EH (cell line): ENCODE measurements at places on chromosomes 13 and 19.

DNA sequence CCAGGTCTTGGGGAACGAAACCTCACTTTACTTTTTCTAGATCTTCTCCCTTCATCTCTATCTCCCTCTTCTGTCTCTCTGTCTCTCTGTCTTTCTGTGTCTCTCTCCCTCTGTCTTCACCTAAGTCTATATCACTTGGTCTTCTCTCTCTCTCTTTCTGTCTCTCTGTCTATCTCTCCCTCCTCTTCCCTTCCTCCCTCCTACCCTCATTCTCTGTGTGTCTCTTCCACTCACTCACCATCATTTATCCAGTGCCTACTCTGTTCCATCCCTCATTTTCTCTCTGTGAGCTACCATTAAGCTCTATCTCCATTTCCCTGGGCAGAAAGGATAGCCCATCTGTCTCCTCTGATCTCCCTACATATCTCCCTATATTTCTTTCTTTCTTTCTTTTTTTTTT lies 32.2 kb upstream of the FBL start:
- DNase-seq: no peak

DNA sequence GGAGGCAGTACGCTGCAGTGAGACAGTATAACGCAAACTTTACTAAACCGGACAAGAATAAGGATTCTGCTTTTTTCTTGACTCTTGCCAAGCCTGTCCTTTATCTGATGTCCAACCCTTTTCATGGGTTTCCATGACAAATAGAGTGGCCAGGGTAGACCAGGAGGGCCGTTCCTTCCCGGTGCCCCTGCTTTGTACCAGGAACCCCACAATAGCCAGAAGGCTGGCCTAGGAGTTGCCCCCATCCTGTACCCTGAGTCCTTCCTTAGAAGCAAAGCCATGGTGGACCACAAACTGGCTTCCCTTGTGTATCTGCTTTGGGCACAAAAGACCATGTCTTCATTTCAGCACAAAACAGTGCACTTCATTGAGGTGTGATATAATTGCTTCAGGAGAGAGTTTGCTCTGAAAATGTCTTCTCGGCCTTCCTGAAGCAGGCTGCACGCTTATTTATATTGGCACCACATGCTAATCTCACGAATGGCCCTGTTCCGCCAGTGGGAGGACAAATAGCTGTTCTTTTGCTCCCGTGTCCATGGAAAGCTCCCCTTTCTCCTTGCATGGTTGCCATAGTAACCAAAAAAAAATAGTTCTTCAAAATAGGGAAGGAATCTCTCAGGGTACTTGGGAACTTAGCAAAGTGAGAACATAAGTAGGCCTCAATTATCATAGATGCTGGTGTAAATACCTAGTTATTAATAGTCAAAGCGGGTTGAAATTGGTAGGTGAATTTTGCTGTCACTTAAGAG lies 222.1 kb downstream of the ZIC5 start:
- no peak for DNase-seq

GRCh38 chr19:32866564-32867265 lies 2.9 kb downstream of the SLC7A9 start:
- DNase-seq: no peak

DNA sequence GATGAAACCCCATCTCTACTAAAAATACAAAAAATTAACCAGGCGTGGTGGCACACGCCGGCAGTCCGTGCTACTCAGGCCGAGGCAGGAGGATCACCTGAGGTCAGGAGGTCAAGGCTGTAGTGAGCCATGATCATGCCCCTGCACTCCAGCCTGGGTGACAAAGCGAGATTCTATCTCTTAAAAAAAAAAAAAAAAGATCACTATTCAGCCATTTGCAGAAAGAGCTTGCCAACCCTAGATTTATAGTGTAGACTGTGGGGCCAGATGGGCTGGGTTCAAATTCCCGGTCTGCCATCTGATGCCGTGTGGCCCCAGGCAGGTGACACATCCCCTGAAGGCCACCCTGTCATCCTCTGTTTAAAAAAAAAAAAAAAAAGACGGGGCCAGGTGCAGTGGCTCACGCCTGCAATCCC lies 28.9 kb downstream of the SMIM24 start:
- no peak for DNase-seq

DNA sequence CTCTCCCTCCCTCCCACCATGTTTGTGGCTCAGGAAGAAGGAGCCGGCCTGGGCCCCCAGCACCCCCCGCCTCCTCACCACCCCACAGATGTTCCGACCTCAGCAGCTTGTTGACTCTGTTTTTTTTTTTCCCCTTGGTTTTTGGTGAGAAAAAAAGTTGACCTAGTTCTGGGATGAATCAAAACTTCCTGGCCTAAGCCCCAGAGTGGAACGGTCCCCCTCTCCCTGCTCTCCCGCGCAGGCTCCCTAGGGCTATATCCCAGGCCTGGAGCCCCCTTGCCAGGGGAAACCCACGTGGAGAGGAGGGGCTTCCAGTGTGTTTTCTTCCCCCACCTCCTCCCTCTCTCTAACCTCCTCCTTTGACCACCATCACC lies 4.0 kb downstream of the COL5A3 start:
- DNase-seq: peak; percentile 70

GRCh38 chr19:45571457-45572220 lies 13.0 kb downstream of the OPA3 start:
- no peak for DNase-seq

DNA sequence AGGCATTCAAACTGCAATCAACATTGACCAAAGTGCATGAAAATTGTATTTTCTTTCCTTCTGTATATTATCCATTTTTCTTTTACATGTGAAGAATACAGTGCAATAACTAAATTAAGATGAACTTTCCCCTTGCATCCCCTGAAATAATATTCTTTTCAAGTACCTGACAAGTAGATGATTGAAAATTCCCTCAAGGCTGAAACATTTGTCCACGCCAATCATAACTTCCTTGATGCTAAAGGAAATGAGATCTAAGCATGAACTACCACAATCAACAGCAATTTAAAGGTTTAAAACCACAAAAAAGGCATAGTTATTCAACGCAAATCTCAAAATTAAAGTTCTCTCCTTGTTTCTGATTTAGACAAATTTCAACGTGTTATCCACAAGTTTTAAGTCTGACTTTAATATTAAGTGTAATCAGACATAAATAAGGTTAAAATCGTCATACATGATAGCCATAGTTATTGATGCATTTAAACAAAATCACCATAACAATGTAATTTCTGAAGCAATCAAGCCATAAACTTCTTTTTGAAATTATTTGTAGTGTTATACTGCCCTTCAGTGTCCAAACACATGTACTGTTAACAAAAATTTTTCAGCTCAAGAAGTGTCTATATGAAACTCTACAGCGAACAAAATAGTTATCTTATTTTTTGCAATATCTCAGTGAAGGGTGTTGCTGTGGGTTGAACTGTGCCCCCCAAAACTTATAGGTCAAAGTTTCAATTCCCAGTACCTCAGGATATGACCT lies 169.5 kb downstream of the DCLK1 start:
- no peak for DNase-seq

- no peak for DNase-seq
Observed at GRCh38 chr19:47651132-47651531, 42.2 kb downstream of the BICRA start.

- DNase-seq: no peak
Observed at GRCh38 chr19:41802770-41803169, 6.4 kb downstream of the CEACAM3 start.

DNA sequence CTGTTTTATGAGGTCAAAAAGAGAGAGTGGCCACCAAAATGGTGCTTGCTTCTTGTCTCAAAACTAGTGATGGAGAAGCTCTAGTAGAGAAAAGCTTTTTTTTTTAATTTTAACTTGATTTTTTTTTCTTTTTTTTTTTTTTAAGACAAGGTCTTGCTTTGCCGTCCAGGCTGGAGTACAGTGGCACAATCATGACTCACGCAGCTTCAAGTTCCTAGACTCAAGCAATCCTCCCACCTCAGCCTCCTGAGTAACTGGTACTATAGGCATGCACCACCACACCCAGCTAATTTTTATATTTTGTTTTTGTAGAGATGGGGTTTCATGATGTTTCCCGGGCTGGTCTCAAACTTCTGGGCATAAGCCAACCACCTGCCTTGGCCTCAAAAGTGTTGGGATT lies 279.0 kb downstream of the TBC1D4 start:
- no peak for DNase-seq

GRCh38 chr19:49340069-49340864 lies 5.1 kb downstream of the CD37 start:
- DNase-seq: no peak

GRCh38 chr13:94198681-94199080 lies 280.8 kb downstream of the DCT start:
- DNase-seq: peak; percentile 8
